ENCODE measurements at places on chromosomes 11 and 22. TPM values are rescaled to one million over a fixed set of nuclear protein-coding genes. Genes with fewer than 3 reads are reported as not detected.

DNA sequence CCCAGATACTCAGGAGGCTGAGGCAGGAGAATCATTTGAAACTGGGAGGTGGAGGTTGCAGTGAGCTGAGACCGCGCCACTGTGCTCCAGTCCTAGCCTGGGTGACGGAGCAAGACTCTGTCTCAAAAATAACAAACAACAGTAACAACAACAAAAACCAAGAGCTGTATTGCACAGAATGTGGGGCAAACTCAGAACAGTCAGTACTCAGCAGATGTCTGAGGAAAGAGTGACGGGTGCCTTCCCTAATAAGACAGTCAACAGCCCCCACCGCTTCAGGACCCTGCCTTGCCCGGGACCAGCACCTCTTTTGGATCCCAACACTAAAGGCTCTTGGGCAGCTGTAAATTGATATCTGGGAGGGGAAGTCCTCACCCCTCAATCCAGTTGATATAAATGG lies 40.3 kb downstream of the RIBC2 start:
- DNase-seq: no peak

GRCh38 chr11:849104-849824 lies 6.6 kb downstream of the TSPAN4 start:
- DNase-seq: no peak

GRCh38 chr11:1548221-1549070 lies 23.6 kb downstream of the DUSP8 start:
- peak; percentile 27 for DNase-seq

DNA sequence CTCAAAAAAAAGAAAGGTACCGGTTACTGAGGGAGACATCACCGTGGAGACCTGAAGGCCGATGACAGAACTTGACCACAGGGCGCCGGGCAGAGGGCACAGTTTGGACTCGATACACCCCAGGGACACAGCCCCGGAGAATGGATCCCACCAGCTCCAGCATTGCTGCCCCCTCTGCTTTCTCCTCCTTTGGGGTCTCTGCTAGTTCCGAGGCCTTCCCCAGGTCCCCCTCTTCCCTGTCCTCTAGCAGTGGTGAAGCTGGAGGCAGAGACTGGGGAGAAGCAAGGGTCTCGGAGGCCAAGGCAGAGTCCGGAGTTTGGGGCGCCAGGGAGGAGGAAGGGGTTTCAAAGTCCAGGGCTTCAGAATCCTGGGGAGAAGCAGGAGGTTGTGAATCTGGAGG lies 4.8 kb upstream of the EEF1G start:
- no peak for DNase-seq

GRCh38 chr11:20854215-20854955 lies 185.0 kb downstream of the NELL1 start:
- no peak for DNase-seq

DNA sequence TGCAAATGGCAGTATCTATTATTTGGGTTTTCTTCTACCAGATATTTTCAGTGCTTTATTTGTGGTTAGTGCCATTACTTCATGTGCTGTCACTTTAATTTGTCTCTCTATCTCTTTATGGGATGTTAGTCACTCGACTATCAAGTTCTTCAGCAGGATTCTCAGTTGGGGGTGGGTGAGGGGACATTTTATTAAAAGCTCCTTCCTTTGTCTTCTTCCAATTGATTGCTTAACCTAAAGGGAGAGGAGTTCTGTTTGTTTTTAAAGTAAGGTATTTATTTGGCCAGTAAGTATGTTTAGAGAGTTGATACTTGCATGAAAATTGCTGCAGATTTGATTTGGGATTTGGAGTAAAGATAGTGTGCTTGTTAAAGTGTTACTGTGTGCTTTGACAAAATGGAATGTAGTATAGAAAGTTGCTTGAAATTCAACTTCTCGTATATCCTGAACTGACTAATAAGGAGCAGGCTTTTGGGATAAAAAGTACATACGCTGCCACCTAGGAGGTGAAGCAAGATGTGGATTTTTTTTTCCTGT lies 10.3 kb downstream of the YAP1 start:
- no peak for DNase-seq

GRCh38 chr11:58742140-58742539 lies 10.4 kb upstream of the GLYAT start:
- no peak for DNase-seq

DNA sequence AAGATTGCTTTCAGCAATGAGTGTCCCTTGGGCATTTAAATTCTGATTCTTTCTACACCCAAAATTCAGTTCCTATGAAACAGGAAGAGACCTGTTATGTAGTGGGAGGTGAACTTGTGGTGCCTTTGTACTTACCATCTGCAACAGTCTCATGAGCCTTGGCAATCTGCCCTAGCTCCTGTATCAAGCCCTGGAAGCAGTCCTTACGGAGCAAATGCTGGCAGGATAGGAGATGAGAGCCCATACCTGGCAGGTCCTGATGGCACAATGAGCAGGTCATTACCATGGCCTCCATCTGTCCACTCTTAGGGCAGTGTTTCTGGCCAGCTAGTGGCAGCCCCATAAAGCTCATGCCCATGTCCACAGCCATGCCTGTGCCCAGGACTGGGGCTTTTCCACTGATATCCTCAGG lies 10.8 kb downstream of the TRIM66 start:
- DNase-seq: peak; percentile 80

DNA sequence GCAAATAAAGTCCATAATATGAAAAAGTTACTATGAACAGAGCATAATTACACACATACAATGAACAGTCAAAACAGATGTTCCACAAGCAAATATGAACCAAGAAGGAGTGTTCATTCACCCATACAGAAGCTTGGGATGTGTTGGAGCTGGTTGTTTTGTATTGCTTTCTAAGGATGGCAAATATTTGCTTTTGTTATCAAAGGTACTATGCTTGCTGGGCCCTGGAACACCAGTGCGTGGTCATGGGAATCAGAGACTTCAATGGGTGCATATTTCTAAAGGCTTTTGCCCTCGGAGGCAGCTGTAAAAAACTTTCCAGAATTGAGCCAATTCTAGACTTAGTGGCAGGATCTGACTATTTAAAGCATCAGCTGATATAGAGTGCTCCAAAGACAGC lies 85.1 kb downstream of the BARX2 start:
- no peak for DNase-seq

DNA sequence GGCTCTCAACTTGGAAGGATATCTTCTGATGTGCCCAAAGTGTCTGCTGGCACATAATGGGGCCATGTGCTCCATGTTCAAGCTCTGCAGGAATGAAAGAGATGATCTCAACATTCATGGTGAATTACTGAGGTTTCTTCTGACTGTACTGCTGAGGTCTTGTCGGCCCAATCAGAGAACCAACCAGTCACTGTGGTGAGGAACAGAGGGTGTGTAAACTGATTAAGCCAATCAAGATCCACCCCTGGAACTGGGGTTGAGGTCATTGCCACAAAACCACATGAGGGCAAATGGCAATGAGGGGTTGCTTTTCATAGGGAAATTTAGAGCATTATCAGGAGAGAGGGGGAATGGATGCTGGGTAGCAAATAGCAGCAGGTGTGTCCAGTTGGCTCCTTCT lies 152.3 kb upstream of the RAG2 start:
- no peak for DNase-seq

- no peak for DNase-seq
Observed at GRCh38 chr11:65260756-65261590, 789 bp upstream of the POLA2 start.

- no peak for DNase-seq
Observed at GRCh38 chr22:21696115-21696514, 30.3 kb downstream of the PPIL2 start.

DNA sequence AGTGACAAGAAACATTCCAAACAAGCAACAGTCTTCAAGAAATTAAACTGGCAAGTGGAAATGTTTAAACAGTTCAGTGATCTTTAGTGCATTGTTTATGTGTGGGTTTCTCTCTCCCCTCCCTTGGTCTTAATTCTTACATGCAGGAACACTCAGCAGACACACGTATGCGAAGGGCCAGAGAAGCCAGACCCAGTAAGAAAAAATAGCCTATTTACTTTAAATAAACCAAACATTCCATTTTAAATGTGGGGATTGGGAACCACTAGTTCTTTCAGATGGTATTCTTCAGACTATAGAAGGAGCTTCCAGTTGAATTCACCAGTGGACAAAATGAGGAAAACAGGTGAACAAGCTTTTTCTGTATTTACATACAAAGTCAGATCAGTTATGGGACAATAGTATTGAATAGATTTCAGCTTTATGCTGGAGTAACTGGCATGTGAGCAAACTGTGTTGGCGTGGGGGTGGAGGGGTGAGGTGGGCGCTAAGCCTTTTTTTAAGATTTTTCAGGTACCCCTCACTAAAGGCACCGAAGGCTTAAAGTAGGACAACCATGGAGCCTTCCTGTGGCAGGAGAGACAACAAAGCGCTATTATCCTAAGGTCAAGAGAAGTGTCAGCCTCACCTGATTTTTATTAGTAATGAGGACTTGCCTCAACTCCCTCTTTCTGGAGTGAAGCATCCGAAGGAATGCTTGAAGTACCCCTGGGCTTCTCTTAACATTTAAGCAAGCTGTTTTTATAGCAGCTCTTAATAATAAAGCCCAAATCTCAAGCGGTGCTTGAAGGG lies 6.0 kb downstream of the MALAT1 start:
- DNase-seq: no peak

- no peak for DNase-seq
Observed at GRCh38 chr11:8020244-8020597, 33.1 kb downstream of the EIF3F start.

- peak; percentile 91 for DNase-seq
Observed at GRCh38 chr22:38218661-38219622, 17.1 kb downstream of the MAFF start.

DNA sequence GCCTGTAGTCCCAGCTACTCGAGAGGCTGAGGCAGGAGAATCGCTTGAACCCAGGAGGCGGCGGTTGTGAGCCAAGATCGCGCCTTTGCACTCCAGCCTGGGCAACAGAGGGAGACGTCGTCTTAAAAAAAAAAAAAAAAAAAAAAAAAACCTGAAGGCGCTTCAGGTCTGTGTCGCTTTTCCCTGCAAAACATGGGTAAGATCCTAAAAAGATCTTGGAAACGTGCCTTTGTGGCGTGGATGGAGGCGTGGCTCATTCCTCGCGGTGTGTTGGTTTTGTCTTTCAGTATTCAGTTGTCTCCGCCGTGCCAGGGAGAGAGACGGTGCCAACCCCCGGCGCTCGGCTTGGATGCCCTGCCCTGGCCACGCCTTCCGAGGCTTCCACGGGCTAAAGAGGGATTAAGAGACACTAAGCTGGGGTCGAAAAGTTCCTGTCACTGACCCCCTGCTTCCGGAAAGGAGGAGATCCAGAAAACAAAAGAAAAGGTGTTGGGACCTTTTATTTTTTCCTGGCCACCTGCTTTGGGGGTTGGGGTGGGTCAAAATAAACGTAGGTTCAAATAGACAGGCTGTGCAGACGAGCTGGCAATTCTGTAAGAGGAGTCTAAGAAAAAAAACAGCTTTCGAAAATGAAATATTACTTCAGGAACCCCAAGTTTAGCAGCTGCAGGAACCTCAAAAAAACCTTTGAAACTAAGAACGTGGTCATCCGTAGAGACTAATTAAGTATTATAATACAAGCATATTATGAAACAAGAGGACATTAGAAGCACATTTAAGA lies 1.1 kb upstream of the SLC35F2 start:
- peak; percentile 36 for DNase-seq

- no peak for DNase-seq
Observed at GRCh38 chr11:104113541-104113940, 50.4 kb downstream of the PDGFD start.

DNA sequence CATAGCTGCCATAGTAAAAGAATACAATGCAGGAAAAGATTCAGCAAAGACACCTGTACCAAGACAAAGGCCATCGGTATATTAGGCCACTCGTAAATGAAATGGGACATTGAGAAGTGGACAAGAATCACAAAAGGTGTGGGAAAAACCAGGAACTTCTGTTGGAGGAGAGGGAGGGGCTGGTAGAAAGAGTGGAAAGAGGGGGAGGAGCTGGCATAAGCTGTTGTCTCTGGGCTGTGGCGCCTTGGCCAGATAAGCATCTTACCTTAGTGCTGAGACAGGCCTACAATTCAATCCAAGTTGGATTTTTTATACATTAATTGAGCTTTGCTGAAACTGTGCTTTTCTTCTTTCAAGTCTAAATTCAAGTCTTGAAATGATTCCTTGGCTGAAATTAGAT lies 37.1 kb downstream of the ZNF202 start:
- DNase-seq: no peak

GRCh38 chr11:66894141-66894540 lies 37.3 kb downstream of the LRFN4 start:
- no peak for DNase-seq

GRCh38 chr22:39663751-39664150 lies 93.2 kb downstream of the CACNA1I start:
- DNase-seq: no peak

OR6A2 gene
- total RNA-seq: not detected

ATL3 gene
- total RNA-seq: 43.0 TPM

RAB38 gene
- total RNA-seq: 75.2 TPM

C22orf31 gene
- not detected for total RNA-seq

HTR3A gene
- total RNA-seq: not detected

C11orf16 gene
- total RNA-seq: not detected

PHF21B gene
- total RNA-seq: 0.27 TPM

OR4D5 gene
- total RNA-seq: not detected

SPON1 gene
- total RNA-seq: not detected
